Activated CD4-positive, alpha-beta T cell treated with anti-CD3 and anti-CD28 coated beads for 24 hours (primary cell): ENCODE measurements at places on chromosomes 4 and X.

- DNase-seq, result no peak
These were observed 1512.9 kb downstream of the PCDH19 start for GRCh38 chrX:98897191-98897590.

DNA sequence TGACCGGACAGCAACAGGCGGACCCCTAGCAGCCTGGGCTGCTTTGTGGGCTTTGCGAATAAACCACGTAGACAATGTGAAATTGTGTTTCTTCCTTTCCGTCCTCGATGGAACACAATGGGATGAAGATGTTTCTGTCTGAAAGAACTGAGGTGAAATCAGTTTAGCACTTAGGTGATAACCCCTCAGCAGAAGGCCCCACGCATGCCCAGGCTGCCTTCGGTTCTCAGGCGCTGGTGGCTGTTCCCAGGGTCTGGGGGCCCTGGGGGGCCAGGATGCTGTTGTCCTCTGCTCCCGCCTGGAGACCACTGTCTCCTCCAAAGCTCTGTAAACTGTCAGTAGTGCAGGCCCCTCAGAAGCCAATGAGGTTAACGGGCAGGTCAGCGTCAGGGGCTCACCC lies 73.9 kb upstream of the HGFAC start:
- DNase-seq, result no peak

- DNase-seq, result no peak
These were observed 83.7 kb downstream of the FBXO8 start for GRCh38 chr4:174199735-174200134.

DNA sequence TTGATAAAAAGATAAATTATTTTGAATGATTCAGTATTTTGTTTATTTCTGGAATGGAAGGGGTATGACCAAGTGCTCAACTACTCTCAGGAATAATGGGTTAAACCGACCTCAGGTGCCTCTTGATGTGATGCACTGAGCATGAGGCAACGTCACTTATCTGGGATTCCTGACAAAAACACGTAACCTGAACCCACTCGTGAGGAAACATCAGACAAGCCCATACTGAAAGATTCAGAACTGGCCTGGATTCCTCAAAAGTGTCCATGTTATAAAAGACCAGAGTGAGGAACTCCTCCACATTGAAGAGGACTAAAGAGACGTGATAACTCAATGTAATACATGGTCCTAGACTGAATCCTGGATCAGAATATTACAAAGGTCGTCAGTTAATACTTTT lies 144.0 kb downstream of the FNIP2 start:
- DNase-seq, result no peak

- no peak for DNase-seq
These were observed 171.6 kb downstream of the PCDH10 start for GRCh38 chr4:133320576-133321170.

DNA sequence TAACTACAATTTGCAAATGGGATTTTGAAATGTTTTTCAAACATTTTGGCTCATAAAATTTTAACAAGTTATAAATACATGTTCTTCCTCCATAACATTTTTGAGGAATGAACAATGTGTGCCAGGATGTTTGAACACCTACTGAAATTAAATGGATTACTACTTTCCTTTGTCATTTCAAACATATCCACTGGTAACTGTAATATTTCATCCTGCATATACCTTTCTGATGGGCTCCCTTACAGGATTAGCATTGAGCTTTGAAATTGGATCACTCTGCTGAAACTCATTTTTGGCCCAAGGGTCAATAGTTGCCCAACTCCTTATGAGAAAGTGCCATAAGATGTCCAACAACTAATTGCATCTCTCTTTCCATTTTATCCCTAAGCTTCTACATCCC lies 17.6 kb downstream of the GRPR start:
- no peak for DNase-seq

- no peak for DNase-seq
These were observed 627.1 kb upstream of the AADAT start for GRCh38 chr4:170716868-170717267.

- no peak for DNase-seq
These were observed 34.7 kb downstream of the IRS4 start for GRCh38 chrX:108701633-108702032.

- no peak for DNase-seq
These were observed 41.0 kb upstream of the ZNF330 start for GRCh38 chr4:141179474-141180373.

- DNase-seq, result no peak
These were observed 15.8 kb downstream of the RPL39 start for GRCh38 chrX:119775517-119776238.

DNA sequence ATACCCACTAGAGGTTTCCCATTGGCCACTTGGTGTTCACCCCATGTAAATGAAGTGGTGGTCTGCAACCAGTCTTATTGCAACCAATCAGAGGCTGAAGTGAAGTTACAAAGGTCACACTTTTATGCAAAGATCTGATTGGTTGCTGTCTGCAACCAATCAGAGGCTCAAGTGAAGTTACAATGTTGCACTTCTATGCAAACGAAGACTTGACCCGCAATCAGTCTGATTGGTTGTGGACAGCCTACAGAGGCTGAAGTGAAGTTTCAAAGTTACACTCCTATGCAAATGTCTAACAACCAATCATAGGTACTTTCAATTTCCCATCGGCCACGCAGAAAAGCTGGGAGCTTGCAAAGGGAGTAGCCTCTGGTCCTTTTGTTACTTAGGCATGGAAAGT lies 22.3 kb upstream of the XPNPEP2 start:
- DNase-seq, result no peak

- DNase-seq, result no peak
These were observed 7.3 kb upstream of the INTS6L start for GRCh38 chrX:135513130-135513515.

- DNase-seq, result no peak
These were observed 537.8 kb upstream of the BOD1L1 start for GRCh38 chr4:14165222-14165920.

DNA sequence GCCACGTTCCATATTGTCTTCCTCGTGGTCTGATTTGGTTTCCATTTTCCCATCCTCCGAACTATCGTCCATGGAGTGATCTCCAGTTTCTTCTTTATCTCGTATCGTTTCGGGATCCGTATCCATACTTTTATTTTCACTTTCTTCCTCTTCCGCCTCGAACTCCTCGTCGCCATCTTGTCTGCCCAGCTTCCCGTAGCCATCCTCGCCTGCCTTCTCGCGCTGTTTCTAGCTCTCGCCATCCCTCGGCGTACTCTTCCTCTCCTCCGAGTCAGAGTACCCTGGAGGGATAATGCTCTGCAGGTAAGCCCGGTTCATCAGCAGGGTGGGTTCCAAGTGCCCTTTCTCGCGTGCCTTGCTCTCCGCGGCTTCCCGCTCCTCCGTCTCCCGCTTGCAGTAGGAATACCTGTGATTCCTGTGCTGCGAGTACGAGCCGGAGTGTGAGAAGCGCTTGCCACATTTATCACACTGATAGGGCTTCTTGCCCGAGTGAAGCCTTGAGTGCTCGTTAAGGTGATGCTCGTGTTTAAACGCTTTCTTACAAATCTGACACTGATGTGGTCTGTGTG lies 134.5 kb upstream of the TAPT1 start:
- no peak for DNase-seq

DNA sequence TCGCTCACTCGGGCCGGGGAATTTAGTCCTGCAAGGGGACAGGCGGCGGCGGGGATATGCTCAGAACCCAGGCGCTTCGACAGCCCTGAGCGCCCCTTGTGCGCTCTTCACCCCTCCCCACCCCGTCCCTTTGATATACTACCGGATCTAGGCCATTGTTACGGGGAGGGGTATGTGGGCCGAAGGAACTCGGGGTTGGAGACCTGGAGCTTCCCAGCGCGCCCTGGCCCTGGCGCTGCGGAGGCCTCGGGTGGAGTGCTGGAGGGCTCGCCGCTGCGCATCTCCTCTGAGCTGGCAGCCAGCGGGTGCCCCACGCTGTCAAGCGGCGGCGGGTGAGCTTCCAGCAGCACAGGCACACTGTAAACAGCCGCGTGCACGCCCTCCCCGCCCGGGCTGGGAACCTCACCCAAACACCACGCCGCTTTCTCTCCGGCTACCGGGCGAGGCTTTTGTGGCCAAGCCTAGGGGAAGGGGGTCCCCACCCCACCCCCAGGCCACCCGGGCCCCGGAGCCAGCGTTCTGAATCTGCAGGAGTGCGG lies 54.5 kb upstream of the BCOR start:
- no peak for DNase-seq

DNA sequence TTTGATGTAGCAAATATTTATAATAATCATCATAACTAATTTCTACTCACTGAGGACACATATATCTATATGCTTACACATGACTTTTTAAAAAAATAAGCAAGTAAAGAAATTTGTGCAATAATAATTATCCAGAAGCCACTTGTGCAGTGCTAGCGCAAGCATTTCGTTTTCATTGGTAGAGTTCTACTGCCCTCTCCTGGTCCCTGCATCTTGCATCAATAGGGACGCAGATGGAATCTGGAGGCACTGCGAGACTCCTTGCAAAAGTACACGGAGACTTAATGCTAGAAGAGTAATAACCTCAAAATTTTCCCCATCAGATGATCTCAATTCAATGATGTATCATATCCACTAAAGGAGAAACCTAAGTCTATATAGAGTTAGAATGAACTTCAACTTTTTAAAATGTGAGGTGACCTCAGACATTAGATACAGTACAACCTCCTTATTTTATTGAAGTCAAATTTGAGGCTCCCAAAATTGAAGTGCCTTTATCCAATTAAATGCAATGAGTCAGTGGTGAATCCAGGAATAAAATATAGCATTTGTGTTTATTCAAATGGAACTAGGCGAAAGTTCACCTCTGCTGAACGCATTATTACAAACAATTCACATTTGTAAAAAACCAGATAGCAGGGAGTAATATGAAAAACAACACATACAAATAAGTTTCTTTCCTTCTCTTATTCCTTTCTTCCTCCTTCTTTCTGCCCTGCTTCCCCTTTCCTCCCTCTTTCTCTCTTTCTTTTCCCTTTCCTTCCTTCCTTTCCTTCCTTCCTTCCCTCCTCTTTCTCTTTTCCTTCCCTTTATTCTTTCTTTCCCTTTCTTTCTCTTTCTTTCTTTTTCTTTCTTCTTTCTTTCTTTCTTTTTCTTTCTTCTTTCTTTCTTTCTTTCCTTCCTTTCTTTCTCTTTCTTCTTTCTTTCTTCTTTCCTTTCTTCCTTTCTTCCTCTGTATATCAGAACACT lies 450.0 kb downstream of the ANKRD50 start:
- DNase-seq, result peak; percentile 22

- peak; percentile 52 for DNase-seq
These were observed 106.8 kb upstream of the NKX1-1 start for GRCh38 chr4:1512738-1513660.

GRCh38 chrX:1391707-1392375 lies at the start of gene SLC25A6:
Gene SLC25A6 (minus strand): TSS chrX:1392113. CDS start chrX:1392009, 104 bp downstream.
- DNase-seq, result peak; percentile 99

- DNase-seq, result no peak
These were observed 112.6 kb upstream of the TBL1X start for GRCh38 chrX:9352243-9352642.

DNA sequence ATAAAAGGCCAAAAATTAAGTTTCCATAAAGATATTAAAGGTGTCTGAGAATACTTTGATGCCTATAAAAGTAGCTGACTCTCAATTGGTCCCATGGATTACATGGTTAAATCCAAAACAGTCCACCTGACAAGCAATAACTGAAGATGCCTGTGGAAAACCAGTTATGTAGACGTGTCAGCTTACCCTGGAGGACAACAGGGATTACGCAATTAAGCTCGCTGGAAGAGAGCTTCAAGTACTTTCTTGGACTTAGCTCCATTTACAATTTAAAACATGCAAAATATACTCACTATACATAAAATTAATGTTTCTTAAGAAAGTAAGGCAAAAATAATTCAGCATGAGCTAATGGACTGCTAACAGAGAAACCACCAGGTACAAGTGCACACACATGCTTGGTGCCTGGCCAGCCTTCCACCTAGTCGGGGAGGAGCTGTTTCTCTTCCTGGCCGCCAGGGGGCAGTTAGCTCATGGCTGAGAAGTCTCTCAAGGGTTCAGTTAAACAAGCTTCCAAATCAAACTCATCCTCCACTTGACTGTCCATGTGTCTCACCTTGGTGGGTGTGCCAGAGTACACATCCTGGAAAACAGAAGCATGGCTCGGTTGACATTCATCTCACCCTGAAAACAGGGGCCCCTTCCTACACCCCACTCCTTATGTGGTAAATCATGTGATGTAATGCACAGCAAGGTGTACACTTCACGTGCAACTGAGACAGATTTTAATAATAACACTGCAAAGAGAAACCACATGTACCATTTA lies 9.2 kb upstream of the FAM53A start:
- peak; percentile 68 for DNase-seq

GRCh38 chr4:79578606-79579005 lies 170.6 kb upstream of the GK2 start:
- no peak for DNase-seq

DNA sequence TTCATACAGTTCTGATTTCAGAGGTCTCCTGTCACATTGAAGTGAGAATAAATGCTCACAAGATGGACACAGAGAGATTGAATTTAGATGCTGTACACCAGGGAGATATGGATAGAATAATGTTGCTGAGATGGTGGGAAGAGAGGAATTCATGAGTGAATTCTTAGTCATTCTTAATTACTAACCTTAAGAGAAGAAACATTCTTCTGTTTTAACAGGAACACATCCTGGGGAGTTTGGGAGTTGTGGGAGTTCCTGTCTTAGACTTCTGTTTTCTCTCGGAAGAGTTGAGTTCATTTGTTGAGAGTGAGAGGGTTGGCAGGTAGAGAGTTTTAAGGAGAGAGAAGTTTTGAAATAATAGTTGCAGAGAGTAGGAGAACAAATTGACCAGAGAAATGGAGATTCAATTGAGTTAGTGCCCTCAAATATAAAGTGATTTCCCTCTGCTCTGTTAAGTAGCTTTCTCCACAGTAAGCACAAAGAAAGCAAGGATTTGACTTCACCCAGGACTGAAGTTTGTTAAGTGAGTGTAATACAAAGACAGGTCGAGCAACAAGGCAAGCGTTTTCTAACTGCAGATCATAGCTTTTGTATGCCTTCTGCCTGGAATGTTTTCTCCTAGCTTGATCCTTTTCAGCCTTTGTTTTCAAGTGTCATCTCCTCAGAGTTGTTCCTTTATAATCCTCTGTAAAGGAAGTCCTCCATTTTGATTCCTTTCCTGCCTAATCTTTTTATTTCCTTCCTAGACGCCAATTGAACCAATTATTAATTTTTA lies 205.9 kb downstream of the RAPGEF2 start:
- no peak for DNase-seq
